Endothelial cell of umbilical vein (primary cell): ENCODE measurements at places on chromosomes 12 and 14.
A peak's percentile ranks its signal among the peaks of the same experiment; 100 is the strongest.

DNA sequence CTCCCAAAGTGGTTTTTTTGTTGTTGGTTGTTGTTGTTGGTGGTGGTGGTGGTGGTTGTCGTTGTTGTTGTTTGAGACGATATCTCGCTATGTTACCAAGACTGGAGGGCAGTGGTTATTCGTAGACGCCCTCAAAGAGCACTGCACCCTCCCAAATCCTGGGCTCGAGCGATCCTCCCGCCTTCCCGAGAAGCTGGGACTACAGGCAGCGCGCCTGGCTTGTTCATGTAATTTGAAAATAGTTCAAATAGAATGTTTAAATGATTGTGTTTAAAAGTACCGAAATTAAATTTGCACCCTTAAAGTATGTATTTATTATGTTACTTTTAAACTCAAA is 439 bp upstream of the ANAPC5 start:
- DNase-seq, result no peak

GRCh38 chr12:49519574-49519936 is 19.3 kb upstream of the KCNH3 start:
- DNase-seq, result no peak

GRCh38 chr12:40262657-40263056 is 37.9 kb downstream of the LRRK2 start:
- no peak for DNase-seq

- DNase-seq, result no peak
These were observed 23.9 kb upstream of the C14orf180 start for GRCh38 chr14:104555430-104556255.

DNA sequence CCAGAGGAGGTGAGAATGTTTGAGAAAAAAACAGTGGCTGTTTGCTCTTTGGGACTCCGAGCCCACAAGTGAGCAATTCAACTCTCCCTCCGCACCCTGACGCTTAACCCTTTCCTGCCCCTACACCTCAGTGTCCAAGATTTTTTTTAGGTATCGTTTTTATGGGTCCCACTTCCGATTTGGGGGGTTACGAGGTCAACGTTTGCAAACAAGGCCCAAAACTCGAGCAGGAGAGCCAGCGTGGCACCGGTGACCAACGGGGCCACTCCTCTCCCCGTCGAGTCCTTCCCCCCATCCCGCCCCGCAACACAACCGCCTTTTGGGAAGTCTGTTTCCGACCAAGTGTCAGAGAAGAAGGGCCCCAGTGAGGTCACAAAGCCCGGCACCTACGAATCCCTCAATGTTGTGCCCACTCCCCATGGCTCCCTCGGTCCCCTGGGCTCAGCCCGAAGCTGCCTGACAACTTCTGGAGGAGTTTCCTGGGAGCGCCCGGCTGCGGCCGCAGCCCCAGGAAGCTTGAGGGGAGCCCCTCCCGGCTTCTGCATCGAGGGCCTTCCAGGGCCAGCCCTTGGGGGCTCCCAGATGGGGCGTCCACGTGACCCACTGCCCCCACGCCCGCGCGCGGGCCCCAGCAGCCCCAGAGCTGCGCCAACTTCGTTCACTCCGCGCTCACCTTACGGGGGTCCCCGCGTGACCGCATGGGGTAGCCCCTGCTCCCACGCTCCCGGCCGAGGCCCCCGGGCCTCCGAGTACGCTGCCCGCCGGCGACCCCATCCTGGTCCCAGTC is 1.2 kb downstream of the CDK2AP1 start:
- DNase-seq, result peak; percentile 16

- DNase-seq, result peak; percentile 75
These were observed 4.7 kb downstream of the RBP5 start for GRCh38 chr12:7123806-7124522.

- DNase-seq, result peak; percentile 73
These were observed 1.6 kb upstream of the CDKN1B start for GRCh38 chr12:12715459-12716150.

DNA sequence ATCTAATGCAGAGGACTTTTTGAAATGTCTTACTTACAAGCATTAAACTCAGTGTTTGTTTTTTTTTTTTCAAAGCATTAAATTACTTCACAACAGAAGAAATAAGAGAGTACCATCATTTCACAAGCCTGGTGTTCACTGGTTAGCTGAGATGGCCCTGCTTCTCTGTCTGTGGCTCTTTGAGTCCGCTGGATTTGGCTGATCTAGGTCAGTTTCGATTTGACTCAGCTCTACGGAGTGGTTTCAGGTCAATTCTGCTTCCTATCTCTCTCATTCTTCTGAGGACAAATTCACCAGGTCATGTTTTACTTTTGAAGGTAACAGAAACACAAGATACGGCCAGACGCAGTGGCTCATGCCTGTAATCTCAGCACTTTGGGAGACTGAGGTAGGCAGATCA is 1066.1 kb downstream of the FLRT2 start:
- DNase-seq, result no peak

- no peak for DNase-seq
These were observed 155.3 kb upstream of the FSCB start for GRCh38 chr14:44662250-44662891.

DNA sequence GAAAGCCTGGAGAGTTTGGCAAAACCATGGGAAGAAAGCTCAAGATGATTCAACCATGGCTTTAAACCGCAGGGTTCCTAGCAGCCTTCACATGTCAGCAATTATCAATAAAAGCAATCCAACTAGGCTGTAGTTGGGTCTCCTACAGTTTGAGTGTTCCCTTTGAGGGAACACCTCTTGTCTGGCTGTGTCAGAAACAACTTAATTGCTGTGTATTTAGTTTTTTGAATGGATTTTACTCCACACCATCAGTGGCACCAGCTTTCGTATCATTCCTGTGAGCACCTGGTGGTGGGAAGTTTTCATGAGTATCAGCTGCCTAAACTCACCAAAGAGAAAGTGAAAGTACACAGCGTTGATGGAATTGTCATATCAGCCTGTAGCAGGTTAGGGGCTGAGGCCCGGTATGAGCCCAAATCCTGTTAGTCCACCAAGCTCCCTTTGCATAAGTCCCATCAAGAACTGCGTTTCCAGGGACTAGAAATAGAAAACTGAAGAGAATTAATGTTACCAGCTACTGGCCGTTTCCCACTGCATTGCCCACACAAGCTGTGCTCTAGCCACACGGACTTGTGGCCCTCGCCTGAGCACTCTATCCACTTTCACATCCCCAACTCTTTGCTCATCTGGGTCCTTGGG is 10.9 kb upstream of the IL26 start:
- peak; percentile 20 for DNase-seq

DNA sequence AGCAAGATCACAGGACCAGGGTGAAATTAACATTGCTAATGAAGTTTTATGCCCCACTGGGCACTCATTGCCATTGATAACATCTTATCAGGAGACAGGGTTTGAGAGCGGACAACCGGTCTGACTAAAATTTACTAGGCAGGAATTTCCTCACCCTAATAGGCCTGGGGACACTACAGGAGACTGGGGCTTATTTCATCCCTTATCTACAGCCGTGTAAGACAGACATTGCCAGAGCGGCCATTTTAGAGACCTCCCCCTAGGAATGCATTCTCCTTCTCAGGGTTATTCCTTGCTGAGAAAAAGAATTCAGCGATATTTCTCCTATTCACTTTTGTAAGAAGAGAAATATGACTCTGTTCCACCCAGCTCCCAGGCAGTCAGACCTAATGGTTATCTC is 8.3 kb downstream of the OR4K17 start:
- DNase-seq, result no peak

DNA sequence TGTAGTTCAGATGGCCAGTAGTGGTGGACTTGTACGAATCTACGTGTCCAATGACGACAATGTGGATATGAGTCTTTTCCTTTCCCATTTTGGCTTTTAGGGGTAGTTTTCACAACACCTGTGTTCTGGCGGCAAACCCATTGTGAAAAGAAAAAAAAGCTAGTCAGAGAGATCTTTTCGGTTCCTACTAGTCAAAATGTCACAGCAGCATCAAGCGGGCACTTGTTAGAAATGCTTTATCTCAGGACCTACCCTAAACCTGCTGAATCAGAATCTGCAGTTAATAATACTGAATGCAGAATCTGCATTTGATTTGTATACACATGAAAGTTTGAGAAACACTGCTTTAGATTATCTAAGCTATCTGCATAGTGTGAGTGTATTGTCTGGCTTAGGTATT is 18.3 kb downstream of the AEBP2 start:
- no peak for DNase-seq

GRCh38 chr12:103530307-103531066 is 34.7 kb upstream of the C12orf42 start:
- no peak for DNase-seq

GRCh38 chr14:89128311-89129026 is 288.6 kb downstream of the FOXN3 start:
- no peak for DNase-seq

GRCh38 chr14:81516986-81517797 is 16.5 kb downstream of the SEL1L start:
- DNase-seq, result peak; percentile 35

GRCh38 chr12:4216187-4216927 is 57.2 kb upstream of the CCND2 start:
- no peak for DNase-seq

- no peak for DNase-seq
These were observed 24.7 kb downstream of the RPL10L start for GRCh38 chr14:46626876-46627275.

GRCh38 chr14:65565948-65566347 is 153.4 kb downstream of the FUT8 start:
- DNase-seq, result no peak

DNA sequence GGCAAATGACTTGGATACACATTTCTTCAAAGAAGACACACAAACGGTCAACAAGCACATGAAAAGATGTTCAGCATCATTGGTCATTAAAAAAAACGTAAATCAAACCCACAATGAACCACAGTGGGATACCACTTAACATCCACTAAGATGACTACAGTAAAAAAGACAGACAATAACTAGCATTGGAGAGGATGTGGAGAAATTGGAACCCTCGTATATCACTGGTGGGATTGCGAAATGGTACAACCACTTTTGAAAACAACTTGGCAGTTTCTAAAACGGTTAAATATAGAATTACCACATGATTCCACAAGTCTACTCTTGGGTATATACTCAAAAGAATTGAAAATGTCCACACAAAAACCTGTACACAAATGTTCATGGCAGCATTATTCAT is 25.2 kb upstream of the PPFIBP1 start:
- DNase-seq, result no peak

- DNase-seq, result peak; percentile 97
These were observed 57.9 kb upstream of the SLC38A2 start for GRCh38 chr12:46430340-46430948.

DNA sequence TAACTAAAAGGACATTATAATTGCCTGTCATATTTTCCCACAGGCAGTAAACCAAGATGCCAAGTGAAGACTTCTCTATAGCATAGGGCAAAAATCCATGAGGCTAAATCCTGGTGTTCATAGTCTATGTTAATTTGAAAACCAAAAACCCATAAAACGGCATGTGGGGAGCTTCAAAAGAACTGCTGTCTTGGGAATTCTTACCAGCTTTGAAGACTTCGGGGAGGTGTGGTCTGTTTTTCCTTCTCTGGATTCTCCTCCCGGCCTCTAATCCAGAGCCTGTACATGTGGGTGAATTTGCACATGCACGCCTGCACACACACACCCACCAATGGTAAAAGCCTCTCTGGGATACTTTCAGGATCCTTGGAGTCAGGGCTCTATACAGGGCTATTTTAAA is 61.9 kb upstream of the IFNG-AS1 start:
- DNase-seq, result no peak

DNA sequence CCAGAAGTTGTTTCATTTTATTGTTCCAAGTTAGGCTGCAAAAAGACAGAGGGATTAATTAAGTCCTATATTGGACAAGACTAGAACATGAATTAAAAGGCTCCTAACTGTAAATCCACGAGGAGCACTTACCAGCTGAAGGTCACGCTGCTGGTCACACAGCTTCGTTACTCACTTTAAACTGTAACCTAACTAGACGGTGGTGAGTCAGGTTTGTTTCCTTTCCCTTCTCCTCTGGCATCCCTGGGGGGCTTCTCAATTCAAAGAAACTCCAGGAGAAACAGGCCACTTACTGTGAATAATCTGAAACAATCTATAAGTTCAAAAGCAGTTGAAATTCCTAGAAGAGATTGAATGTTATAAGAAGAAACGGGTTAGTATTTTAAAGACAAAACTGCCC is 331.4 kb downstream of the BCAT1 start:
- DNase-seq, result peak; percentile 50

GRCh38 chr12:118377884-118378470 is 1.6 kb downstream of the SUDS3 start:
- DNase-seq, result peak; percentile 69

- no peak for DNase-seq
These were observed 28.5 kb upstream of the NFYB start for GRCh38 chr12:104166465-104166864.

DNA sequence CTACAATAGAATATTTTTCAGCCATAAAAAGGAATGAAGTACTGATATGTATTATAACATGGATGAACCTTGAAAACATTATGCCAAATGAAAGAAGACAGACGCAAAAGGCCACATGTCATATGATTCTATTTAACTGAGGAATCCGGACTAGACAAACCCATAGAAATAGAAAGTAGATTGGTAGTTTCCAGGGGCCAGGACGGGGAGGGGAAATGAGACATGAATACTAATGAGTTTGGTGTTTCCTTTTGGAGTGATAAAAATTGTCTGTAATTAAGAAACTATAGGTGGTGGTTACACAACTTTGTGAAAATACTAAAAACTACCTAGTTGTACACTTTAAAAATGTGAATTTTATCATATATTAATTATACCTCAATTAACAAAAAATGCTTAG is 247.6 kb downstream of the BCAT1 start:
- DNase-seq, result no peak

DNA sequence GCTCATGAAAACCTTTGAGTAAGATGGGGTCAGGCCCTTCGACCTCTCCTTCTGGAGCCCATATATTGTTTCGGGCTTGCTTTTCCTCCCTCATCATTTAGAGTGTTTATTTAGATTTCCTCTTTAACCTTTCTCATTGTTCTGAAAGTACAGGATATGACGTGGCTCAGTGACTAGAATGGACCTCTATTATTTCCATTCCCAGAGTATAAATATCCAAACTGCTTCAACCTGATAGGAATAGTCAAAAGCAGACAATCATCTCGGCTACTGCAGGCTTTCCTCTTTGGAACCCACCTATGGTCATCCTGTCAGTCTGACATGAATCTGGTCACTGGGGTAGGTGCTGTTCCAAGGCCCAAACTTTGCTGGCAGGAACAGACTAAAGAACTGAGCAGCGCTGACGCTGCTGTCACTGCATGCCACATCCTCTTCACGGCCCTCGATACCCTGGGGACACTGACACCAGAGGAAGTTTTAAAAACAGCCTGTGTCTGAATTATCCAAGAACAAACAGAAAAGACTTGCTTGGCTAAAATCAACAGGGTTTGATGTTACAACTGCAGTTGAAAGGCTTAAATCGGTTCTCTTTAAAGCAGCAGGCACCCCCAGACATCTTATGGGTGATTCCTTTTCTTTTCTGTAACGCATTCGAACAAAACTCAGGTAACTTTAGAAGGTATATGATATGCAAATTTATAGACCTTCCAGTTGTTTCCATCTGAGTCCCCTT is 5.0 kb upstream of the DDX47 start:
- peak; percentile 95 for DNase-seq
